Non-pigmented ciliary epithelial cell (primary cell): ENCODE measurements at places on chromosomes 7 and 10.

DNA sequence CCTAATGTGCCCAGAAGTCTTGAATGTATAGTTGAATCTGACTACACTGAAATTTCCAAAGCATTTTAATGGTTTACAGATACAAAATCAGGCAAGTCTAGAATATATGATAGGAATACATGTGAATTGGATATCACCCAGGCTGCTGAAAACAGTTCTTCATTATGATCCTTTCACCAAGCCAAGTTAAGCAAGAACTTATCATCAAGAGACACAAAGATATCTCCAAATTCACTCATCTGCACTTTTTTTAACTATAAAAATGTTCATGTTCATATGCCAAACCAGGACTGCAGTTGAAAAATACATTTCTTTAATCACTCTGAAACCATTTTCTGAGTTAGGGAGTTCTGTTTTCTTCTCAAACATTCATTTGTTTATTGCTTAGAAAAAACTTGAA is 412.6 kb upstream of the C7orf33 start:
- DNase-seq, result no peak

DNA sequence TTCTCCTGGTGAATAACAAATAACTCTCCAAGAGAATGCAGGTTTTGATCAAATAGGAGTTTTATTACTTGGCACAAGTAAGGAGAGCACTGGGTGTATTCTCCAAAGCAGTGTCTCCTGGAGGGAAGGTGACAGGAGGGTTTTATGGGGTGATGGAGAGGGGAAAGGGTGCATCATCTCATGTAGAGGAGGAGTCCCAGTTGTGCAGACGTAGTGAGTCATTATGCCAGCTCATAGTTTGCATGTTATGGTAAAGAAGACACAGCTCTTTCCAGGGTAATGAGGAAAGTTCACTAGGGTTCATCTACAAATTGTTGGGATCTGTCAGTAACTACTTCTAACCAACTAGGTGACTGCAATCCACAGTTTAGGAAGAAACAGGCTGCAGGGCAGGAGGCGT is 347.9 kb upstream of the MEOX2 start:
- DNase-seq, result no peak

DNA sequence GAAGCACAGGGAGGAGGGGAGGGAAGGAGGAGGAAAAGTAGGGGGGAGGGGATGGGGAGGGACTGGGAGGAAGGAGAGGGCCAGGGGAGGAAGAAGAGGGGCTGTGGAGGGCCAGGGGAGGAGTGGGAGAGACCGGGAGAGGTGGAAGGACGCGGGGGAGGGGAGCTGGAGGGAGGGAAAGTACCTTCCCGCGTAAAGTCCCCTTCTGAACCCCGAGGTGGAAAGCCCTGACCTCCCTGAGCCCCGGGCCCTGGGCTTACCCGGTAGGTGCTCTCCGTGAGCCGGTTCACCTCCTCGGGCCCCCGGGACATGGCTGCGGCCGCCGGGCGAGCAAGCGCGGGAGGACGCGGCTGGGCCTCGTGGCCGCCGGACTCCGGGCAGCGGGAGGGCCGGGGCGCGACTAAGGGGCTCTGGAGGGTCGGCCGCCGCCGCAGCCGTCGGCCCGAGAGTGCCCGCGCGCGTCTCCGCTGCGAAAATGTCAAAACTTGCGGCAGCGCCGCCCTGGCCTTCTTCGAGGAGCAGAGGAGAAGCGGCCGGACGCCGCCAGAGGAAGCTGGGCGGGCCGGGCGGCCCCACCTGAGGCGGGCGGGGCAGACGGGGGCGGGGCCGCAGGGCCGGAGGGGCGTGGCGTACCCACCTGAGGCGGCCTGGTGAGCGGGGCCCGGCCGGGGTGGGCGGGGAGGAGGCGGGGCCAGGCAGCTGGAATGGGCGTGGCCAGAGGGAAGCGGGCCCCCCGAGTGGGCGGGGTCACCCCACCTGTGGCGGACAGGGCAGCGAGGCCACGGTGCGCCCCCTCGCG is at the start of gene BAIAP2L1:
Gene BAIAP2L1 (minus strand): TSS at position 549 of the 799 bp plus-strand sequence. CDS start 238 bp downstream, at position 311.
- no peak for DNase-seq

- no peak for DNase-seq
These were observed 11.8 kb upstream of the TSPAN12 start for GRCh38 chr7:120869700-120870099.

- no peak for DNase-seq
These were observed 227.2 kb downstream of the MTERF1 start for GRCh38 chr7:91653286-91653685.

DNA sequence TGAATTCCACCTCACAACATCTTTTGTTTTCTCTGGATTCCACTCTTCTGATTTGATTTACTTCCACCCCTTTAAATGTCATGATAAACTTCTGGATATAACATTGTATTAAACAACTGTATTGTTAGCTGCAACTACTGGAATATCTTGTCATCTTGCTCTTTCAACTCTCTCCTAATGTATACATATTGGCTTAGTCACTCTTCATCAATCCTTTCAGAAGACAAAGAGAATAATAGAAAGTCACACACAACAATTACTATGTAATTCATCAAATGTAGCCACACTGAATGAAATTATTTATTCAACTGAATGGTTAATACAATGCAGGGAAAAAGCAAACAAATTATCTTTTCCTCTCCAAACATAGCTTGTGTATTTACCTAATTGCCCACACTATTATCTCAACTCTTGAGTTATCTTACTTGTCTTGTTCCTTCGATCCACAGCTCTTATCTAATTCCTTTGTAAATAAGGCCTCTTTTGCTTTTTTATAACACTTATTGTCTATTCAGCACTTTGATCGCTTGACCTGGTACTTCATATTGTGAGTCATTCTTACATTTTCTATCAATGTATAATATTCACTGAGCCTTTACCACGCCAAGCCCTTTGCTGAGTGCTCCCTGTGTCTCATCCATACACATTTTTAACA is 16.7 kb downstream of the SEMA3A start:
- no peak for DNase-seq

DNA sequence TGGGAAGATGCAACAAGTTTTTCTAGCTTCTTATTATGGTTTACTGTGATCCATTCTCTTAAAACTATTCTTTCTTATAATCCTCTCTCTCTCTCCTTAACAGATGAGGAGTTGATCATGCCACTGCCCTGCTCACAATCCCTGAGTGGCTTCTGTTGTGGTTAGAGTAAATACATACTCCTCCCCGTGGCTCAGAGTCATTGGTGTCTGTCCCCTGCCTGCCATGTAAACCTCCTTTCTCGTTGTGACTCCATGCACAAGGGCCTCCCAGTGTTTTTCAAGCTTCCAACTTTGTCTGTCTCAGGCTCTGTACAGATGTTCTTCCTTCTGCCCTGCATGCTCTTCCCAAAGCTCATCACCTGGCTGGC is 20.4 kb downstream of the CCNY start:
- DNase-seq, result no peak
